NCI-H1048 (cell line): ENCODE measurements at places on chromosomes 3 and 15.

DNA sequence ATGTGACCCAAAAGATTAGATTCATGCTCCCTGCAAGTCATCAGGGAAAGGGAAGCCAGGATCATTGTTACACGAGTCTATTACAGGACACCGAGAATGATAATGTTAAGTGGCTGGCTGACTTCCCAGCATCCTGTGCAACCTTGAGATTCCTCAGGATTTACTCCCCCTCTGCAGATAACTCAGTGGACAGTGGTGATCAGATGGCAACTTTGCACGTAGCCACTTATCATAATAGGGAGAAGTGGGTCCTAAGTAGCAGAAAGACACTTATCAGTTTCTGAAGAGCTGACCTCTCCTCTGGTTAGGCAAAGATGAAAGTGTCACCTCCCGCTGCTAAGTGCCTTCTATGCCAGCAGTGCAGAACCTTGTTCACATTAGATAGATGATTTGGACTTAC lies 6.7 kb upstream of the TMPRSS7 start:
- DNase-seq = no peak

DNA sequence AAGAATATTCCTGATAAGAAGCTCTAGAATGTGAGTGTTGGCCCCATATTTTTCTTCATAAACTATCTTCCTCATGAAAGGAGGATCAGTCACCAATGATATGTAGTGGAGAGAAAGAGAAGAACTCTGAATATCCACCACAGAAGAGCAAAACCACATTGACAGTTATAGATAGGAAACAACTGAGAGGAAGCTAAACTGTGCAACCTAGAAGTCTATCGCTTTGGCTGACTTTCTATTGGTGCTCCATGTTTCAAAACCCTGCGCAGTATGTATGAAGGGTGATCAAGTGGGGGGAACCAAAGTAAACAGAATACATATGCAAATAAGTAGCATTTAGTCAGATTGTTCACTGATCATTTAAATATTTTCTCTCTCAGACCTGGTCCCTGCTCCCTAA lies 41.0 kb upstream of the ZNF280D start:
- DNase-seq = no peak

DNA sequence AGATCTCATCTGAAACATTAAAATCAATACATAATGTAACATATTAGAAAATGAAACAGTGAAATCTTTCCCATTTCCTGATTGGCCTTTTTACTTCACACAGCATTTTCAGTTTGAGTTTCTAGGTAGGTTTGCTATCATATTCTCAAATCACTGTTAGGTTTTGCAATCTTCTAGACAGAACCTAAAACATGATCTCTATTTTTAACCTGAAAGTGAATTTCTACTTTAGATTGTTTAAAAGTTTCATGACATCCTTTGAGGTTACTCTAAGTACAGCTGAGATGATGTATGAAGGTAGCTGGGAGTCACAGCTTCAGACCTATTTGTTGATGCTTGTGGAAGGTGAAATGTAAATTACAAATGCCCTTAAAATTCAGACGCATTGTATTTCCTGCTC lies 118.4 kb upstream of the GPR149 start:
- peak; percentile 2 for DNase-seq

GRCh38 chr3:183697123-183697609 lies 431 bp upstream of the YEATS2 start:
- no peak for DNase-seq

DNA sequence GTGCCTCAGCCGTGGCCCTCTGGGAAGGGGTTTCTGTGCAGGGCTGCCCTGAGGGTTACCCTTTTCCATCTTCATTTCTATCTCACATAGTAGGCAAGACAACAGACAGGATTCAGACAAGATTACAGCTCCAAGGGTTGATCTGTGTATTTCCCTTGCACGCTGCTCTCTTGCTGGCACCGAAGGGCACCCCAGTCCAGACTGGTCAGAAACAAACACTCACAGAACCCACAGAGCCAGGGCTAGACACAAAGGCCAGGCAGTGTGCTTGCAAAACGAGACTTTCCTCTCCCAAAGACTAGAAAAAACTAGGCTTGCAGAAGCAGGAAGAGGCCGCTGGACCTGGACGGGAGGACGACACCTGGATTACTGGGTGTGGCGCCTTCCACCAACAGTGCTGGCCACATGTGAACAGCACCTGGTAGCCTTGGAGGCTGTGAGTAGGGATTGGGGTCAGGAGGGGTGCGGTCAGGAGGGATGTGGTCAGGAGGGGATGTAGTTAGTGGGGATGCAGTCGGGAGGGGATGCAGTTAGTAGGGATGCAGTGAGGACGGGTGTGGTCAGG lies 96.8 kb downstream of the BDH1 start:
- DNase-seq = no peak

DNA sequence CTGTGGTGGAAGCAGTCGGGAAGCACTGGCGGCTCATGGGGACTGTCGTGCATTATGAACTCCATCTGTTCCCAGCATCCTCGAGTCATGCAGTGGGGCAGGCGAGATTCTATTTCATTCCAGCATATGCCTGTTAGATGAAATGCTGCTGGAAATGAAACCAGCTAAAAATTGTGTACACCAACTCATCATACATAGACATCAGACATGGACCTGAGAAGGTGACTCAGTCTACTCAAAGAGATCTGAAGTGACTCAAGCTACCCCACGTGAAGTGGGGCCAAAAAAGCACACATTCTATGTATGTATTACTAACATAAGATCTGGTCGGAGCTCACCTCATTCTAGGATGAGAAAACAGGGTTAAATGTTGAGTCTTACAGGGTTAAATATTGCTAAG lies 47.5 kb upstream of the FAM98B start:
- no peak for DNase-seq

GRCh38 chr15:43268111-43269105 lies 1.7 kb upstream of the TGM5 start:
- DNase-seq = no peak

DNA sequence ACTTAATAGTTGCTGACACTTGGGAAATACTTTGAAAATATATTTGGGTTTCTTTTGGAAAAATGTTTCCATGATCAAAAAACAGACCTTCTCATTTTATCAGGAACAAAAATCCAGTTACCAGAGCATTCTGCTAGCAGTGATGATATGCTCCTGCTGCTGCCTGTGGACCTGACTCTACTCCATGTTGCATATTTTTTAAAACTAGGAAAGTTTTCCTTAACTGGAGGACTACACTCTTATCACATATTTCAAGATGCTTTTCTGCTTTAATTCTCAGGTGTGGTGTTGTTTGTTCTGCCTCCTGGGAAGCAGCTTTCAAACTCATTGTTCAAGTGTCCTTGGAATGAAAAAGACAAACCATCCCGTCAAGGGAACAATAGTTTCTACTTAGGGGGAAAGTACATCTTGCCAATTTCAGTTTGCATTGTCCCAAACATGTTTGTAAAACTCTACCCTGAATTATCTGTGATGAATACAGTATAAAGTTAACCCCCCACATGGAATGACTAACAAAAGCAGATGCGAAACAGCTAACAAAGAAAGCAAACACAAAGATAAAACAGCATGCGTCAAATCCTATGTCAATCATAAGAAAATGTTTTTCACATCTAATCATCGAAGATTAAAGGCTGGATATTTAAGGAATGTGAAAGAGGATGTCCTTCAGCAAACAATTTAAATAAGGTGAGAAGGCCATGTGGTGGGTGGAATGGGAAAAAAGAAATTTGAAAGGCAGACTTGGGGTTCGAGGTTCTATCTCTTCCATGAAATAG lies 40.1 kb upstream of the PSMD6 start:
- no peak for DNase-seq

DNA sequence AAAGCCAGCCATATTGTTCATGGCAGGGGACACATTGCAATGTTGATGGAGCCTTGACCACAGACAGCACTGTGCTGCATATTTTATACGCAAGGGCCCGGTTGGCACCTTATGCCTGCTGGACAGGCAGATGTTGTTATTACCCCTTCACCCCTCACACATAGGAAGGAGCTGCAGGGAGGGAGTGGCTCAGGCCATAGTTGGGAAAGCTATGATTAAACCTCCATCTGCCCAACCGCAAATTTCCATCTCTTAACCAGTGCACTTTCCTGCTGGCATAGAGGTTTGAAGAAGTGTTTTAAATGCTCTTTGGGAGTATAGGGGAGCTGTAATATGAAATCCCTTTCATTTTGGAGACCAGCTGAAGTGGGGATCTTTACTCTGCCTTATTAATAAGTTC lies 224.7 kb downstream of the CACNA2D3 start:
- DNase-seq = no peak

GRCh38 chr3:42507252-42507651 lies 4.8 kb downstream of the VIPR1 start:
- no peak for DNase-seq

DNA sequence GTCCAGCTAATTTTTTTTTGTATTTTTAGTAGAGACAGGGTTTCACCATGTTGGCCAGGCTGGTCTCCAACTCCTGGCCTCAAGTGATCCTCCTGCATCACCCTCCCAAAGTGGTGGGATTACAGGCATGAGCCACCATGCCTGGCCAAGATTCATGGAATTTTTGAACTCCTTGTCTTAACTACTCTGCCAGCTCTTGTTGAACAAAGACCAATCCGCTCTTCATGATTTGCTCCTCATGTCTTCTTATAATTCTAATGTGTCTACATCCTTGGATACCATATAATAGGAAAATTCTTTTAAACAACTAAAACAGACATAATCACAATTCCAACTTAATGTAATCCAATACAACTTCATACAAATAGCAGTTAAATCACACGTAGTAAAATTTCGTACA lies 21.3 kb downstream of the UBA5 start:
- no peak for DNase-seq

GRCh38 chr3:11607816-11608215 lies 35.9 kb downstream of the VGLL4 start:
- no peak for DNase-seq

- DNase-seq = no peak
These were observed 85.3 kb downstream of the ASB7 start for GRCh38 chr15:100687582-100688141.

DNA sequence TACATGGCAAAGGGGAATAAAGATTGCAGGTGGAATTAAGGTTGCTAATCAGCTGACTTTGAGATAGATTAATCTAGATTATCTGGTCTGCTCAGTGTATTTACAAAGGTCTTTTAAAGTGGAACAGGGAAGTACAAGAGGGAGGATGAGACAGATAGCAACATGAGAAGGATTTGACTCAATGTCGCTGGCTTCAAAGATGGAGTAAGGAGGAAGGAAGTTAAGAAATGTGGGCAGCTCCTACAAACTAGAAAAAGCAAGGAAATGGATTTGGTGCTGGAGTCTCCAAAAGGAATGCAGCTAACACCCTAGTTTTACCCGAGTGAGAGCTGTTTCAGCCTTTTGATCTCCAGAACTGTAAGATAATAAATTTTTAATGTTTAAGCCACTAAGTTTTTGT lies 180.7 kb upstream of the TTC14 start:
- DNase-seq = no peak

GRCh38 chr3:151093905-151094304 lies 8.4 kb downstream of the MED12L start:
- no peak for DNase-seq

GRCh38 chr3:127114337-127115070 lies 78.4 kb upstream of the PRR23E start:
- DNase-seq = no peak

DNA sequence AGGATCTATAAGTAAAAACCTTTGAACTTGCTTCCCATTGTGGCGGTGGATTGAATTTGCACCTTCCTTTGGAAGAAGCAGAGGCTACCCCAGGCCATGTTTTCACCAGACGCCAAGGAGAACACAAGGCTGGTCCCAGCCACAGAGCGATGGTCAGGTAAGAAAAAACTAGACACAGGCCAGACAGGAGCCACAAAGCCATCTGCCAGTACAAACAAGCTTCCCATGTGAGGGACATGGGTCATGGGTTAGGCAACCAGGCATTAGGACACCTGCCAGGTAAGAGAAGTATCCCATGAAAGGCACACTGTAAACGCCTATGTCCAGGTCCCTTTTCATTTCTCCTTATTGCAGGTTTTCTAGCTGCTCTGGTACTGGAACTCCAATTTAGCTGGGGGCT lies 190.2 kb downstream of the KLF13 start:
- no peak for DNase-seq

DNA sequence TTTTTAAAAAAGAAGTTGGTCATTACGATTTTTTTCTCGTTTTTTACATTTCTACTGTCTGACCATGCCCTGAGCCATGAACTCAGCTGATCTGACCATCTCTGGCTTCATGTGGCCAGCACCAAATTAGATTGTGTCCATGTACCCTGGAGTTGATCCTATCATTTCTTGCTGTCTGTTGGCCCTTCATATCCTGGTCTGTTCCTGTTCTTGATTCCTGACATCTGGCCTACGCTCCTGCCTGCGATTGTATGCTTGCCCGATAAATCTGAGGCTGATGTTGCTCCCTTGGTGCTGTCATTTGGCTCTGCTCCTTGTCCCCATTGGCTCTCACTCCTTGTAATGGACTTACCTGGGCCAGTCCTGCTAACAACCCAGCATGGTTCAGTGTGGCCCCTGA lies 89.8 kb upstream of the IGSF10 start:
- DNase-seq = no peak

GRCh38 chr3:189813647-189814240 lies 182.6 kb downstream of the TP63 start:
- DNase-seq = no peak

GRCh38 chr3:171026597-171027293 lies at the start of gene SLC2A2:
TSS of gene SLC2A2 (minus strand) at chr3:171026720. CDS start at chr3:171026670, 50 bp downstream.
- DNase-seq = no peak

DNA sequence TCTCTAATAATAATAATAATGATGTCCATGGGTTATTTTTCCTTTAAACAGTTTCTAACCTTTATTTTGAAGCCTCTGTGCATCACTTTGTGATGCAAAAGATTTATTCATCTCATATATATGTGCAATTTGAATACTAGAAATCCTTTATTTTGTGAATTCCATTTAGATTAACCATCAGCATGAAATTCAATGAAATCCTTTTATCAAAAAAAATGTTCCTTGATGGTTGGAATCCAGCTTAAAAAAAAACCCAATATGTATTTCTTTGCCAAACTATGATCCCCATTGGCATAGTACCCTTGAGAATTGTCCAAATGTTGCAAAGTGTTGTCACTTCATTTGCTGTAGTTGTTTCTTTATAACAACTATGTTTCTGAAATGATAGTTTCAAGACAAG lies 7.4 kb downstream of the TBC1D23 start:
- DNase-seq = no peak

DNA sequence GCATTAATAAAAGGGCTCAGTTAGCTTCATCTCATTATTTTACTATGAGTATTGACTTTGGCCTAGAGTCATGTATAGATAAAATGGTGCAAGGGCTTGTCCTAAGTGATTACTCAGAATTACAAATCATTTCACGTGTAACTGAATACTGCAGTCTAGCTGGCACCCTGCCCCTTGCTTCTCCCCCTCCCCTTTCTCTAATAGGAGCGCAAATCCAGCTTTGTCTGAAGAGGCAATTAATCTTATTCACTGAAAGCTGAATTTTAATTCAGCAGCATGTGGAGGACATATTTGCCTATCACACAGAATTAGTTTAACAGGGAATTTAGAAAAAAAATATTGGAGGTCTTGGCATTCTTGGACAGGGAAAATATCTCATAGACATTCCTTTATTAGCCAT lies 412.1 kb upstream of the DPH6 start:
- DNase-seq = peak; percentile 14

DNA sequence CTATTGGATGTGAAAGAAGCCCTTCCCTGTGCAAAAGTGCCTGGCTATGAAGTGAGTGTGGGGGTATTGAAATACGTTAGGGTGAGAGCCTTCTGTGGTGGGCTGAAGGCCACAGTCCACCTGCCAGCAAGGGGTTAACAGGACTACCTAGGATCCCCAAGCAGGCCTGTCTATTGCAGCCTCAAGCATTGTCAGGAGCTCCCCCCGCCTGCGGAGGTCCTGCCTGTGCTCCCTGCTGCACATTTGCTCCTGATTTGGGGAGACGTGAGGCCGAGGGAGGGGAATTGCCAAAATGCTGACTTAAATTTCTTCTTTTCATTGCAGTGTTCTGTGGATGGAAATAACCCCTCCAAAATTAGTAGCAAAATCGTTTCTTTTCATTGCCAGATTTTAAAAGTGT lies 56.2 kb downstream of the GABRG3 start:
- DNase-seq = no peak
